ENCODE measurements at places on chromosomes 4 and X. TPM values are rescaled to one million over a fixed set of nuclear protein-coding genes. Genes with fewer than 3 reads are reported as not detected.

UGT2B11 gene
- not detected for polyA plus RNA-seq

GPAT3 gene
- not detected for polyA plus RNA-seq

CNKSR2 gene
- 4.0 TPM for polyA plus RNA-seq

BEX1 gene
- not detected for polyA plus RNA-seq

RADX gene
- 1.9 TPM for polyA plus RNA-seq

ARHGAP6 gene
- 0.97 TPM for polyA plus RNA-seq

Data from IgD-negative memory B cell (primary cell).